Stimulated activated CD4-positive, alpha-beta T cell treated with anti-CD3 and anti-CD28 coated beads, TNF-alpha, amount 100 ng/mL, for 1 hour (primary cell): ENCODE measurements at places on chromosomes 13 and 19.

- DNase-seq: no peak
Observed at GRCh38 chr13:36879218-36879938, 40.7 kb downstream of the SMAD9 start.

- no peak for DNase-seq
Observed at GRCh38 chr13:20997301-20998161, 63.9 kb downstream of the LATS2 start.

- DNase-seq: no peak
Observed at GRCh38 chr13:102626928-102627327, 30.1 kb downstream of the TPP2 start.

DNA sequence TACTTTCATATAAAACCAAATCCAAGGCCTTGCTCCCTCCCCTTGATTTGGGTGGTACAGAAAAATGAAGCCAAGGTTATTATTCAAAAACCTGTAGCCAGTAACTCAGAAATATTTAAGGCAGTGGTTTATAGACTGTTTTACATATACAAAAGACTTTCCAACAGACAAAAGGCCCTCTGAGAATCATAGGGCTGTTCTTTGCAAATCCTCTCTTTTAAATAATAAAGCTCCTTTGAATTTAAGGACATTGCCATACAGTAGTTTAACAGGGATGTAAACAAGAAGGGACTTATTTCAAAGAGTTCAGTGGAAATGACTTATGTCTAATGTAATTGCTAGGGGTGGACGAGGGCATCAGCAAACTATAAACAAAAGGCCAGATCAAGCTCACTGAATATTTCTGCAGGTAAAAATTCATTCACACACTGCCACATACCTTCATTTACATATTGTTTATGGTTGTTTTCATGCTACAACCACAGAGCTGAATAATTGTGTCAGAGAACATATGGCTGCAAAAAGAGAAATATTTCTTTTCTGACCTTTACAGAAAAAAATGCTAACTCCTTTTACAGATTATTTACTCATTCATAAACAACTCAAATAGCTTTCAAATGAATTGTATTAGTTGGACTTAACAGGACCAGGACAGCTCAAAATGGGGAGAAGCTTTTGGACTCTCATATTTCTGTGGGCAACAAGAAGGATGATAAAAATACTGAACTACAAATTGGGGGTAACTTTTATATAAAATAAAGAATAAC is 665.6 kb downstream of the SLITRK1 start:
- DNase-seq: no peak

- DNase-seq: no peak
Observed at GRCh38 chr19:34226036-34226435, 28.3 kb upstream of the GARRE1 start.

GRCh38 chr13:48571126-48571913 is 38.4 kb upstream of the RCBTB2 start:
- DNase-seq: no peak

DNA sequence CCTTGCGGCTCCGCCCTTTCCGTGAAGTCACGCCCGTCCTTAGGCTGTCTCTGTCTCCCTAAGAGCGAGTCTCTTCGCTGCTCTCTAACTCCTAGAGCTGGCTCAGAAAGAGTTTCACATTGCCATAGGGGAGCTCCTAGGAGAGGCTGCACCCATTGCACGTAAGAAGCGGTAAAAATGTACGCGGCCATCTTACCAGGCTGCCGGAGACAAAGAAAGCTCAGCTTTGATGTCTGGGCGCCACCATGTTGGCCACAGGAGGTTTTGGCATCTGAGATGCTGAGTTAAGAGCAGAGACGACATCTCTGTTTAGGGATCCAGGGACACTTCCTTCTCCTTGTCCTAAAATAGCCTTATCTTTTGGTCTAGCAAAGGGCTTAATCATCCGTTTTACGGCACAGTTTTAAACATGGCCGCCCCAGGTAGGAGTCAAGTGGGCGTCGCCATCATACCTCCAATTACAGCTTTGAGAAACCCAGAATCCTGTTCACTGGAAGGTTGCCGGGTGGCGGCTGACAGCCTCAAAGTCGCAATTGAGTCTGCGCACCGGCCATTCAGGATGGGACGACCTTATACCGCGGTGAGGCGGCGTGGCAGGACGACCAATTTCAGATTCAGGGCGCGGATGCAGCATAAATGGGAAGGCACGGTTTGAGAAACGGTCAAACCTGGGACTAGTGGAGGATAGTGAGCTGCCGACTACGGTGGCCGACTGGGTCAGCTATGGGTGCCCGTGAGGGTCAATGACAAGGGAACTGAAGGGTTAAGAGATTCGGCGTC is at the start of gene ZNF793:
Gene ZNF793 (plus strand): TSS at position 553 of the 780 bp plus-strand sequence. CDS start 16,501 bp downstream, outside the sequence.
- DNase-seq: peak; percentile 51

DNA sequence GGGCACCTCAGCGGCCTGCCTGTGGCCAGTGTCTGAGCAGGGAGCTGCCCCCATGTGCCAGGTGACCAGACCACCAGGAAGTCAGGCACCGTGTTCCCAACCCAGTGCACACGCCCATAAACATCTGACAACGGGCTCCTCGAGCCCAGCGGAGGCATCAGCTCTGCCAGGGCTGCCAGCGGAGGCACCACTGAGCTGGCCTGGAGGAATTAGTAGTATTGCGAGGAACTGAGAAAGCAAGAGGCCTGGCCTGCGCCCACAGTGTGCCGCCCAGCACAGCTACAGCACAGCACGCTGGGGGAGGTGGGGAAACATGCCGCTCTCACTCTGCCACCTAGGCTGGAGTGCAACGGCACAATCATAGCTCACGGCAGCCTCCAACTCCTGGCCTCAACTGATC is 44.6 kb downstream of the ANKRD27 start:
- no peak for DNase-seq

DNA sequence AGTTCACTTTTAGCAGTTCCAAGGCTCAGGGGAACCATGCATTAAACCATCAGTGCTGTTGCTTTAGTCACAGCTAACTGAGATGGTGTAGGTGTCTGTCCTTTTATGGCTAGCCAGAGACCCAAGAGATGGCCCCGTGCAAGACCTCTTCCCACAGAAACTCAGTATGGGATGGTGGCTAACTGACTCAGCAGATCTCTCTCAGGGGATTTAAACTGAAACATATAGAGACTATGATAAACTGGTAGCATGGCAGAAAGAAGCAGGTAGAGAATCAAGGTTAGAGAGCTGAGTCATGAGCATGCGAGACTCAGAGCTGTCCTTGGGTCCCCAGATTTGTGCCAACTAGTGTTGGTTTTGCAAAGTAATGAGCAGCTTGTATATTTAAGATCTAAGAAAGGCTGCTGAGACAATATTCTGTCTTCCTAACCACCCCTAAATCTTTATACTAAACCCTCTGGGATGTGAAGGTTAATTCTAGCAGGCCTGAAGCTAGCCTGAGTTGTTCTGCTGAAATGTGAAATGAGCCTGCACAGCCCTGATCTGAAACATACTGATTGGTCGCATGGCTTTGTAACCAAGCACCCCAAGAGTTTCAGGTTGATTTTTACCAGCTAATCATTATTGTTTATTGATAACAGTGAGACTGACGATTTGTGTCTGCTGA is 6.5 kb upstream of the SCEL start:
- no peak for DNase-seq

DNA sequence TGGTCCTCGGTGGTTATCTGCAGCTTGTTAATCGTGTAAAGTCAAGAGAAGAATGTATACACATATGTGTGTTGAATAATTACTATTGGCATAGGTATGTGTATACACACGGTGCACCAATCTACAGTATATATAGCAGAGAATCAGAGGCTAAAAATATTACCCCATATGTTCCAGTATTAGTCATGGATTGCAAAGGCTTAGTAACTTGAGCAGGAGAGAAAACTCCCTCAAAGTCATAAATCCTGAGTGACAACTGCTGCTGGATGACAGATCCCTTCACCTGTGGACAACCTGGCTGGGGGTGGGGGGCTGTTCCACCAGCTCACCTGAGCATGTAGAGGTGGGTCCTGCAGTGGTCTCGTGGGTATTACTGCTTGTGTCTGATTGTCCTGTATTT is 185.0 kb downstream of the ZNF536 start:
- DNase-seq: no peak

DNA sequence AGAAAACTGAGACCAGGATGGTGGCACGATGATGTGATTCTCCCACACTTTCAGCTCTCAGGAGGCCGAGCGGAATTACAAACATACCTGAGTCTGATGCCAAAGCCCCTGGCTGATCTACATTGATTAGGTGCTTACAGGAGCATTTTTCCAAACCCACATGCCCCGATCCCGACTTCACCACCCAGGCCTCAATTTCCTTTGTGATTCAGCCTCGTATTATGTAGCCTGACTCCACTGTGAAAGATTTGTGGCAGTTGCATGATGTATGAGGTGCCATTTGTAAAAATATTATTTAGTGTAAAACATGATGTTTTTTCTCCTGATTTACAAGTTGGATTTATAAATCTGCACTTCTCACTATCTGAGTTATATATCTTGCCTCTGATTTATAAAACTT is 118.0 kb downstream of the TSHZ3 start:
- no peak for DNase-seq

GRCh38 chr13:104592545-104593250 is 1526.5 kb upstream of the SLC10A2 start:
- no peak for DNase-seq

DNA sequence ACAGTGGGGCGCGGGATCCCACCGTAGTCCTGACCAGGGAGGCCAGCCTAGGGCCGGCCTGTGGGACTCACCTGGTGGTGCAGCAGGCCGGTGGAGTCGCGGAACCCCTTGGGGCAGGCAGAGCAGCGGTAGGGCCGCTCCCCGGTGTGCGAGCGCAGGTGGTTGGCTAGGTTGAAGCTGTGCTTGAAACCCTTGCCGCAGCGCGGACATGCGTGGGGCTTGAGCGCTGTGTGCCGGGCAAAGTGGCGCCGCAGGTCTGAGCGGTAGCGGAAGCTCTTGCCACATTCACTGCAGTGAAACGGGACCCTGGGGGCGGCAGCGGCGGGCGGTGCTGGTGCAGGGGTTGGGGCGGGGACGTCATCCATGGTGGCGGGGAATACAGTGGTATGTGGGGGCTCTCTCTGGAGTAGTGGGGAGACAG is 1.8 kb downstream of the FIZ1 start:
- DNase-seq: no peak

DNA sequence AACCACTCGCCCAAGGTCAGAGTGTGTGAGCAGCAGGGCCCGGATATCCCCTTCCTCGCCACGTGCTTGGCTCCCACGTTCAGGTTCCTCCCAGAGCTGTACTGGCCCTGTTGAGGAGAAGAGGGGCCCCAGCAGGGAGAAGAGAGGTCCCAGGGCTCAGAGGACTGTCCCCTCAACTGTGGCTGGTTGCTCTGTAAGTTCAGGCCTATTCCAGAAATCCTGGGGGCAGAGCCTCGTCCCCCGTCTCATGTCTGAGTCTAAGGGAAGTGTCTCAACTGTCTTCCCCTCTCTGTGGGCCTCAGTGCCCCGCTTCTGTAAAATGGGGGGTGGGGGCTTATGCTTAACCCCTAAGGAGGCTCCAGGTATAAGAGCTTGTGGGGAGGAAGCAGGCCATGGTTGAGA is 3.9 kb downstream of the PPP5C start:
- no peak for DNase-seq

DNA sequence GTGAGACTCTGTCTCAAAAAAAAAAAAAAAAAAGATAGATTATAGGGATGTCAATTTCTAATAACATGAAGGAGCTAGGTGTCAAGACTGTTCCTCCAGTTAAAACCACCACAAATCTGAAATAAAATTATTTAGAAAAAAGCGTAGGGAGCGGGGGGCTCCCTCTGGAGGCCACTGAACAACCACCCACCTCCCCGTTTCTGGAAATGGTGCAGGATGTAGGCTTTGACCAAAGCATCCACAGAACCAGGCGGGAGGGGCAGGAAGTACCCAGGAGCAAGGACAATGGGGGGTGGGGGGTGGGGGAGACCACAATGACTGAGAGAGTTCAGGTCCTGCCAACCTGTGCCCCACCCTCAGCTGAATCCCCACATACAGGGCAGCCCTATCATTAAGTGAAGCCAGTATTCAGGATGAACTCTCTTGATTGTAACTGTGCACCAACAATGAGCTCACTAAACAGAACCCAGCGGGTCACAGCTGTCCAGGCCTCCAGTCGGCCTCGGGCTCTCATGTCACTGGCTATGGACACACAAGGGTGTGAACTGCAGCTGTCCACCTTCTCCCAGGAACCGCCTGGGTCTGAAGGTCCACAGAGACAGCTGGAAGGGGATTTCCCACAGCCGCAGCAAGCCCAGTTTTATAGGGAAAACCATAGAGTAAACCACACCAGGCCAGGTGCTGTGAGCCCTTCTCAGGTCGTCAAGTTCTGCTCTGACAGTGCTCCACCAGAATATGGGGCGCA is 6.6 kb downstream of the ZSCAN18 start:
- no peak for DNase-seq

DNA sequence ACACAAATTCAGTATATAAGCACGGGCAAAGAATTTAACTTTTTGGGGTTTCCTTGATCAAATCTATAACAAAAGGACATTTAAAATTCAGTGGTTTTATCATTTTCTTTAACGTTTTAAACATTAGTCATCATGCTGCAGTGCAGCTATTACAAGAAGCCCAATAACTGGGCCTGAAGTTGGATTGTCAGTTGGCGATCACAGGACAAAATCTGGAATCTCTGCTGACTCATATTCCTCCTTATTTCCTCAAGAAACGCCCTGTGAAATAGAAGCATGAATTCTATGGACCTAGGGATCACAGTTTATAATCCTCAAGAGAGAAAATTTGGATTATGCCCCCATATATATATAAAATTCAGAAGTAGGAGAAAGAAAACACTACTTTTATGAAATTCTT is 971.6 kb upstream of the MIR17HG start:
- no peak for DNase-seq

- DNase-seq: no peak
Observed at GRCh38 chr19:10271543-10272086, 695 bp downstream of the ICAM1 start.

- DNase-seq: peak; percentile 78
Observed at GRCh38 chr19:13839130-13839937, 37.6 kb upstream of the NANOS3 start.

GRCh38 chr13:113566227-113566561 is 18.4 kb upstream of the TFDP1 start:
- no peak for DNase-seq

- DNase-seq: no peak
Observed at GRCh38 chr19:5217171-5217570, 123.4 kb downstream of the PTPRS start.

GRCh38 chr13:35455022-35455421 is 21.5 kb downstream of the MAB21L1 start:
- DNase-seq: no peak
